ENCODE measurements at places on chromosomes 4 and X. TPM values are rescaled to one million over a fixed set of nuclear protein-coding genes. Genes with fewer than 3 reads are reported as not detected.

DNA sequence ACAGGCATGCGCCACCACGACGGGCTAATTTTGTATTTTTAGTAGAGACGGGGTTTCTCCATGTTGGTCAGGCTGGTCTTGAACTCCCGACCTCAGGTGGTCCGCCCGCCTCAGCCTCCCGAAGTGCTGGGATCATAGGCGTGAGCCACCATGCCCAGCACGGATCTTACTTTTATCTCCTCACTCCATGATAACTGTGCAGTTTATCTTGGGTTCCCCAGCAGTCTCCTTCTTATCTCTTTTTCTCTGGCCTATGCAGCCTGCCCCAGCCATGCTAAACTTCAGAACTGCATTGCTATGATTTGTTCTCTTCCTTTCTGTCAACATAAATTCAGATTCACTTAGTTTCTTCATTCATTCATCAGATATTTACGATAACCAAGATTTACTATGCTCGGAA, 22.4 kb downstream of the PAGE1 start:
- no peak for DNase-seq
- no peaks in the 10 kb centered on the region for H3K4me1 ChIP-seq
- H3K27me3 ChIP-seq: no peaks in the 10 kb centered on the region

MAGEE2 gene
- total RNA-seq: not detected

DNA sequence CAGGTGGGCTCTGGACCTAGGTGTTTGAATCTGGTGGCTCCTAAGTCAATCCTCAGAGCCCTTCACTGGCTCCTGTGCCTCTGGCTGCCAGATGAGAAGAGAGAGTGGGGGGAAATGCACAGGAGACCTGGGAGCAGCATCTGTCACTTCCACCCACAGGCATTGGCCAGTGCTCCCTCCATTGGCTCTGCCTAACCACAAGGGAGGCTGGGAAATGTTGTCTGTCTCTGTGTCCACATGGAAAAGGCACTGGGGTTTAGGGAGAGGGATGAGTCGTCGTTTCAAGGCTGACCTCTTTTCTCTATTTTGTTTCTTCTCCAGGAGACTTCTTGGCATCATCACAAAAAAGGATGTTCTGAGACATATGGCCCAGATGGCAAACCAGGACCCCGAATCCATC, 76.4 kb downstream of the CLCN4 start:
- H3K27me3 ChIP-seq: no peaks in the 10 kb centered on the region
- H3K27ac ChIP-seq: no peak overlapping the region
- H3K4me3 ChIP-seq: no peak overlapping the region

DNA sequence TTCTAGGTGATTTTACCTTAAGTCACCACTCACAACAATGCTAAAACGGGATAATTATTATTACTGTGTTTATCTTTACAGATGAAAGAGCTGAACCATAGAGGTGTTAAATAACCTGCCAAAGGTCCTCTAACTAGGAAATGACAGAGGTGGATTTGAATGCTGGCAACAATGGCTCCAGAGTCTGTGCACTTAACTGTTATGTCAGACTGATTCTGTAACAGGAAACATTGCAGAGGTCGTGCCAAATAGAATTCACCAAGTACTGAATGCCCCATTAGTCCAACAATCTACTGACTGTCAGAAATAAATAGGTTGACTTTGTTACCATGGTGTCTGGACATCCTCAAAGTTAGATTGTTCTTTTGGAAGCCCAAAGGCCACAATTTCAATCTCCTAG, 20.9 kb upstream of the USP27X start:
- no peaks in the 10 kb centered on the region for H3K27me3 ChIP-seq
- DNase-seq: no peak

RASSF6 gene
- total RNA-seq: 2.2 TPM

GRCh38 chr4:55253948-55254593, 92.0 kb upstream of the SRD5A3 start:
- no peak overlapping the region for H3K4me3 ChIP-seq
- H3K27ac ChIP-seq: no peak overlapping the region
- no peaks in the 10 kb centered on the region for H3K36me3 ChIP-seq
- no peaks in the 10 kb centered on the region for H3K4me1 ChIP-seq
- no peak for DNase-seq

- H3K4me1 ChIP-seq: no peaks in the 10 kb centered on the region
- no peak for DNase-seq
- no peaks in the 10 kb centered on the region for H3K36me3 ChIP-seq
- no peaks in the 10 kb centered on the region for H3K27me3 ChIP-seq
- H3K4me3 ChIP-seq: no peak overlapping the region
Measured at GRCh38 chr4:23040539-23040938, 347.8 kb downstream of the GBA3 start.

GRCh38 chr4:176001151-176002006, 64.3 kb upstream of the WDR17 start:
- H3K36me3 ChIP-seq: no peaks in the 10 kb centered on the region
- H3K27ac ChIP-seq: peak overlapping the region; percentile 42
- H3K4me3 ChIP-seq: peak overlapping the region; percentile 43
- DNase-seq: peak; percentile 59
- H3K4me1 ChIP-seq: no peaks in the 10 kb centered on the region

DNA sequence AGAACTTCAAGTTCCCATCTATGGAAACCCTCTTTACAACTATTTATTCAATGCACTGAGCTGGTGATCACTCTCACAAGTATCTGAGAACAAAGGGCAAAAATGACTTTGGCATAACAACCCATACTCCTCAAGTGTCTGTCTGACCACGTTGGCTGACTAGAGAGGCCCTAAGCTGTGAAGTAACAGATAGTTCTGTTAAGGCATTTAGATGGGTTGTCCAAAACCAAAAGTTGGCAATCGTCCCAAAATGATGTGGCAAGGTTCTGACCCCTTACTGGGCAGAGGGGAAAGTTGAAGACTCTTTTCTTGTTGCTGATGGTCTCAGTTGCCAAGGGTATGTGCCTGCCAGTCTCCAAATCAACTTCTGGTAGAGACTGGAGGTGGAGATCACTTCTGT, 524.8 kb downstream of the PPARGC1A start:
- H3K4me1 ChIP-seq: no peaks in the 10 kb centered on the region
- H3K36me3 ChIP-seq: no peaks in the 10 kb centered on the region
- DNase-seq: no peak
- H3K27ac ChIP-seq: no peak overlapping the region
- no peak overlapping the region for H3K4me3 ChIP-seq
- H3K27me3 ChIP-seq: no peaks in the 10 kb centered on the region

- no peaks in the 10 kb centered on the region for H3K4me1 ChIP-seq
- no peak for DNase-seq
- no peaks in the 10 kb centered on the region for H3K36me3 ChIP-seq
- H3K27me3 ChIP-seq: no peaks in the 10 kb centered on the region
- H3K4me3 ChIP-seq: no peak overlapping the region
Measured at GRCh38 chrX:19964017-19964710, 26.7 kb downstream of the BCLAF3 start.

GRCh38 chr4:40369437-40370274, 34.5 kb downstream of the CHRNA9 start:
- H3K4me1 ChIP-seq: no peaks in the 10 kb centered on the region
- no peaks in the 10 kb centered on the region for H3K36me3 ChIP-seq
- DNase-seq: no peak

DNA sequence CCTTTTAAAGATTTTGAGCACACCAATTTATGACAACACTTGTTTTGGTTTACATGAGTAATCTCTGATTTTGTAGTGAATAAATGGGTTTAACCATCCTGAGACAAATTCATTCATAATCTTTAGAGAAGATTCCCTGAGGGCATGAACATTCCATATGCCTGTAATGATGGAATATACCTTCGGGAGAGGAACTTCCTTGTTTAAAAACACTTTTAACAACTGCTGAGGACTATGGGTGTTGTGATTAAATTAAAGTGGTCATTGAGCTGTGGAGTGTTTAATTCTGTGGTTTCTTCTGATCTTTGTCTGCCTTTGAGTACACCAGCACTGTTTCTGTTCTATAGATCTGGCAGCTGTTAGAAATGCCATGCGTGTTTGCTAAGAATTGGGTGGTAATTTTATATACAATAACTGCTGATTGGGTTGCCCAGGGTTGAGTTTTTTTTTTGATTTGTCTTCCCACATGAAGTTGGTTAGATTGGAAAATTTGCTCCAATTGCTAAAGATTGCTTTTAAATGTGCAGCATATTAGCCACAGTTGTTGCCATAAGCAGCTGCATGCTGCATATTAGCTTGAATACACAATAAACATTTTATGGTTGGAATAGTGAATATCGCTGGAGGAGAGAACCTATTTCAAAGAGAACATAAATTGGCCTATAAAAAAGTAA, 86.8 kb downstream of the DCLK2 start:
- H3K27me3 ChIP-seq: no peaks in the 10 kb centered on the region
- no peak overlapping the region for H3K4me3 ChIP-seq
- H3K36me3 ChIP-seq: no peaks in the 10 kb centered on the region
- no peaks in the 10 kb centered on the region for H3K4me1 ChIP-seq

DNA sequence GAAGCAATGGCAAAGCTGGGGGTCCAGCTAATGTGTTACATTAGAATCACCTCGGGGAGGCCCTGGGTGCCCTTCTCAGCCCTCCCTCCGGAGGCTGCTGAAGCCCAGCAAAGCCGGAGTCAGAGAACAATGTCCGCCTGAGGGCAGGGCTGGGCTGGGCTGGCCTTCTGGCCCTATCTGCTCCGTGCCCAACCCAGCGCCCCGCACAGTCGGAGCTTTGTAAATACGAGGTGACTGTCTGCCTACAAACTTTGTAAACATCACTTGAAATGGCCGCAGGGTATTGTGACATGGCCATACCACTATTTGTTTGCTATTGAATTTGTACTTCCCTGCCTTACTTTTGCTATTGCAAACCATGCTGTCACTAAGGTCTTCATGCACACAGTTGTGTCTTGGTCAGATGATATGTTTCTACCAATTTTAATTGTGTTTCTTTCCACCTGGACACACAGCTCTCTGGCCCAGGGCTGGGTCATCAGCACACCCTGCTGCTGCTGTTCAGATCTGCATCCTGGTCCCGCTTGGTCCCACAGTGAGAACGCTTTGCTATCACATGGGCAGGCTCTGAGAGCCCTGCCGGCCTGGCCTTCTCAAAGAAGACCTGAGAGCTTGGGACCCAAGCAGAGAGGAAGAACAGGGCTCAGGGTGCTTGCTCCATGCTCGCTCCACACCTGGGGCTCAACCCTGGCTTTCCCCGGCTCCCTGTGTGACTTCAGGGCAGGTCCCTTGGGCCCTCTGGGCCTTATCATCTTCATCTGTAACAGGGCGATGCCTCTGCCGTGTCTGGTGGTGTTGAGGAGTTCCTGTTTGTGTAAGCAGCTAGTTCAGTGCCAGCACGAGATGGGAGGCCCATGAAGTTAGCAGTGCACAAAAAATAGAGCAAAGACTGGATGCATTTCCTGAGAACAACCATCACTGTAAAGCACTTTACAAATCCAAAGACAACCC, 2.3 kb downstream of the S100P start:
- peak overlapping the region; percentile 69 for H3K27ac ChIP-seq
- no peaks in the 10 kb centered on the region for H3K27me3 ChIP-seq
- peak; percentile 76 for DNase-seq
- no peaks in the 10 kb centered on the region for H3K36me3 ChIP-seq

DNA sequence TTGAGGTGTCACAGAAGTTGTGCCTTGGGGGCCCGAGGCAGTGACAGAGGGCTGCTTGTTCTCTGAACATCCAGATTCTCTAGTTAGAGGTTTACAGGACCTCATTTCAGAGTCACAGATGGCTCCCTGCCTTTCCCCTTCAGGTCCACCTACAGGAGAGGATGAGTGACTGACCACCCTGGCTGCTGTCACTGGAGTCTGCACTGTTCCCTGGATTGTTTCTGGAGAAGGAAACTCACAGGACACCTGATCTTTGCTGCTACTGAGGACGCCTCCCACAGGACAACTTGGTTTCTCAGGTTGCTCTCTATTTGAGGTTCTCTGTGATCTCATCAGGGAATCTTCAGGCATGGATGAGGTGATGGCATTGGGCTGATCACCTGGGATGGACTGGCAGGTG, 58.3 kb downstream of the GPRIN3 start:
- no peak for DNase-seq
- no peak overlapping the region for H3K4me3 ChIP-seq
- no peaks in the 10 kb centered on the region for H3K27me3 ChIP-seq
- no peak overlapping the region for H3K27ac ChIP-seq
- H3K36me3 ChIP-seq: no peaks in the 10 kb centered on the region

- no peak overlapping the region for H3K4me3 ChIP-seq
- DNase-seq: peak; percentile 52
- peaks cover 4% of the 10 kb centered on the region for H3K27me3 ChIP-seq
Measured at GRCh38 chrX:39149761-39150160, 348.5 kb downstream of the MID1IP1 start.

GRCh38 chrX:152821145-152821765, 9.3 kb downstream of the CETN2 start:
- no peaks in the 10 kb centered on the region for H3K4me1 ChIP-seq
- H3K36me3 ChIP-seq: no peaks in the 10 kb centered on the region
- no peak for DNase-seq
- no peak overlapping the region for H3K4me3 ChIP-seq
- no peak overlapping the region for H3K27ac ChIP-seq

LONRF3 gene
- 6.2 TPM for total RNA-seq

GRCh38 chrX:7950865-7951264, 23.7 kb upstream of the PNPLA4 start:
- no peak for DNase-seq
- H3K4me1 ChIP-seq: no peaks in the 10 kb centered on the region
- H3K27me3 ChIP-seq: no peaks in the 10 kb centered on the region
- H3K36me3 ChIP-seq: no peaks in the 10 kb centered on the region

DNA sequence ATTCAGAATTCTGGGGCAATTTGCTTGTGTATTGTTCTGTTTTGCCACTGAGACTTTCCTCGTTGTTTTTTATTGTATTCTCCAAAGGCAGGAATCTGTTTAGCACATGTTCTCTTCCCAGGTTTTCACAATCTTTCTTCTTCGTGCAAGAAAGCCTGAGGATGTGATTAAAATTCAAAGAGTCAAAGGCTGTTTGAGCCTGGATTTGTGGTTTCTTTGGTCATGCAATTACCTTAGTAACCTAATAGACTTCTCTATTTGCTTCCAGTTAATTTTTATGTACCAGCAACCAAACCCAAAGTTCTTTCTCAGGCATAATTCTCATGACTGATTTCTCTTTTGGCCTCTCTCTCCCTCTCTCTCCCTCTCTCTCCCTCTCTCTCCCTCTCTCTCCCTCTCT, 1420.1 kb upstream of the TENM3 start:
- H3K4me1 ChIP-seq: no peaks in the 10 kb centered on the region
- H3K36me3 ChIP-seq: no peaks in the 10 kb centered on the region
- no peak for DNase-seq
- no peak overlapping the region for H3K4me3 ChIP-seq
- H3K27me3 ChIP-seq: no peaks in the 10 kb centered on the region

FRMPD4 gene
- not detected for total RNA-seq

DGKK gene
- total RNA-seq: not detected

GRCh38 chr4:23516716-23517115, 373.1 kb downstream of the PPARGC1A start:
- no peaks in the 10 kb centered on the region for H3K36me3 ChIP-seq
- no peak overlapping the region for H3K4me3 ChIP-seq
- DNase-seq: no peak
- no peaks in the 10 kb centered on the region for H3K27me3 ChIP-seq
- no peaks in the 10 kb centered on the region for H3K4me1 ChIP-seq
- no peak overlapping the region for H3K27ac ChIP-seq

GRCh38 chr4:121070696-121071639, 1.4 kb downstream of the NDNF start:
- H3K36me3 ChIP-seq: no peaks in the 10 kb centered on the region
- no peaks in the 10 kb centered on the region for H3K4me1 ChIP-seq
- peak; percentile 51 for DNase-seq
- no peak overlapping the region for H3K27ac ChIP-seq
- peak overlapping the region; percentile 43 for H3K4me3 ChIP-seq

- no peak for DNase-seq
- no peak overlapping the region for H3K4me3 ChIP-seq
- H3K4me1 ChIP-seq: no peaks in the 10 kb centered on the region
- no peaks in the 10 kb centered on the region for H3K27me3 ChIP-seq
Measured at GRCh38 chr4:182569561-182569960, 326.4 kb downstream of the TENM3 start.

Data from right lobe of liver (tissue), 6 donors.